ENCODE measurements at places on chromosomes 4 and X.

GRCh38 chr4:65670331-65671031 lies at the start of gene EPHA5:
EPHA5 (minus strand) TSS chr4:65670489; CDS start chr4:65669742, 747 bp downstream.
- DNase-seq = no peak

DNA sequence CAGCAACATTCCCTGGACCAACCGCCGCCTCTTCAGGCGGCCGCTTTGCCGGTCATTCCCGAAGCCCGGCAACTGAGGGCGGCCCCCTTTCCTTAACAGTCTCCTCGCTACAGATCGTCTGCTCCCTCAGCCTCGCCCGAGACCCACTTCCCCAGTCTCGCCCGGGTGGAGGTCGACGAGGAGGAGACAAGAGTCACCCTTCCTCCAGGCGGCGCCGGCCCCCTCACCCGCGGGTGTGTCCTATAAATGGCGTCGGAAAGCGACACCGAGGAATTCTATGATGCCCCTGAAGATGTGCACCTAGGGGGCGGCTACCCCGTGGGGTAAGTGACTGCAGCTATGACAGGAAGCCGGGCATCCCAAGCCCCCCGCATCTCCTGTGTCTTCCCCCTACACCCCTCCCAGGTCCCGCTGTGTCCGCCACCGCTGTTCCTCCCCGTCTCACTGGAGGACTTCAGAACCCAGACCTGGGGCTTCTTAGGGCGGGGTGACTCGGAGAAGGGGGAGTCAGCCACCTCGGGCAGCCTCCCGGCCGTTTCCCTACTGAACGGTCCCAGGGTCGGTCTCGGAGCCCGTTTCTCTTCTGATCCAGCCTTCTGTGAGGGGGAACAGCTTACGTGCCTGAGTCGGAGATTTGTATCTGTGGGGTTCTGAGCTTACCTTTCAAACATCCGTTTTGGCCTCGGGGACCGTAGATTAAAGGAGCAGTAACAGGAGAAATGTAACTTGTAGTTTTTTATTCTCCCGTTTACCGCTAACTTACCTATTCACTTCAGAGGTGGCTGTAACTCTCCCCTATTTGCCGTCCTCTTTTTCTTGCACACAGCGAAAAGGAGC lies 570 bp downstream of the WDR44 start:
- peak; percentile 22 for DNase-seq

DNA sequence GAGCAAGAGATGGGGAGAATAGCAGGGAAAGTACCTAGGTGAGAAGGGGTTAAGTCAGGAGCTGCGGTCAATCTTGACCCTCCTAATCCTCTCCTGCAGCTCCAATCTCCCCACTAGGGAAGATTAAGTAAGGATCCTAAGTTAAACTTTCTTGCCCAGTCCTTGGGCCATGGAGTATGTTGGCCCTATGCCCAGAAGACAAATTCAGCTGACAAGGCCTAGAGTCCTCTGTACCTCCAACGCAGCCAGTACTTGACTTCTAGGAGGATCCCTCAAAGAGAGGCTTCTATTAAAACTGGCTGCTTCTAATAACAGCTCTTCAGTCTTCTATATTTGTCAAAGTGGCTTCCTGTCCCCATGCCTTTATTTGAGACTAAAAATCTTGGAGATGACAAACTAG lies 1.4 kb downstream of the CLDN2 start:
- no peak for DNase-seq

- no peak for DNase-seq
Measured at GRCh38 chrX:121455890-121456289, 408.5 kb downstream of the GLUD2 start.

GRCh38 chrX:37454537-37455285 lies 105.5 kb downstream of the PRRG1 start:
- no peak for DNase-seq

DNA sequence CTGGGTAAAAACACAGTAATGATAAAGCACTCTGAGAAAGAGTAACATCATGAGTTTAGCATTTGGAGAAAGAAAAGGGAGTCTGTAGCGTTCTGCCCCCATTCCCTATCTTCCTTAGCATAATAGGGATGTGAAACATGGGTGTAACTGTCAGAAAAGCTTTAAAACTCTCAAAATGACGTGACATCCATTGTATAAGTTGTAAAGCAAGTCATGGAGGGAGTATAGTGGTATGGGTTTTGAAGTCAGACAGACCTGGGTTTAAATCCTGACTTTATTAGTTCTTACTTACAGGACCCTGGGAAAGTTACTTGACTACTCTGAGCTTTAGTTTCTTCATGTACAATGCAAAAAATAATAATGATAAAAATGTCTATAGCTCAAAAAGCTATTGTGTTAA lies 17.1 kb downstream of the FBXO8 start:
- DNase-seq = no peak
